ENCODE measurements at places on chromosomes 2 and 18.

DNA sequence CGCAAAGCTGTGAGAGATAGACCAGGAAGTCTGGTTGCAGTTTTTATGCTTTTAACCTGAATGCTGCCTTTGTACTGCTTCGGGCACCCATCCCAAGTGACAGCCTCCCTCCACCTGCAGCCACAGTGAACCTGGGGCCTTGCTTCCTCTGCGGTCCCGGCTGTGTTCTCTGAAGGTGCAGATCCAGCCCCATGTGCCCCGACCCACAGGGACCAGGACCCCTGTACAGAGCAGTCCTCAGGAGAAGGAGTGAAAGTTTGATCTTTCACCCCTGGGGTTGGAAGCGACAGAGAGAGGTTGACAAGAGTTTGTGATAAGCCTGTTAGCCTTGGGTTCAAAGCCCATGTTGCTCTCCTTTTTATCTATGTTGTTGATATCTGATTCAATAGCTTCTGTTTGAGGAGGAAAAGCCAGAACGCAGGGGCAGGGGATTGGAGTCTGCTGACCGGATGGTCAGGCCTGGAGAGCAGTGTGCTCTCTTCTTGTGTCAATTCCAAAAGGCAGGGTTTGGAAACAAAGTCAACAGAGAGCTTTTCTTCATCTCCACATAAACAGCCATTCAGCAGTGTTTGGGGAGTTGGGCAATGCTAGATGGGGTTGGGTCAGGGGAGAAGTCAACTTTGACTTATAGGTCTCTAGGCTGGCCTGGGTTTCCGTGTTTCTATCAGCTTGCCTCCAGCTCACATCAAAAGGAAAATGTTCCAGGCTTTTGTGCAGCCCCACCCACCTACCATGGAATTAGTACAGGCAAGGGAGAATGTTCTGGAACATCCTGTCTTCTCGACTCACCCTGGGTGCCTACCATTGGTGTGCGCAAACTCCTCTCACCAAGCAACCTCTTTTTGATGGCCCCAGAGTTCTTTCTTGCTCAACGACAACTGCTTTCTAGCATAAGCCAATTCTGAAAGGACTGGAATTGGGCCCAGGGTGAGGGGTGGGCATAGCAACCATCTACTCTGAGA is 214.9 kb downstream of the ALPK2 start:
- no peak for DNase-seq
- H3K36me3 ChIP-seq, result no peaks in the 10 kb centered on the region
- peaks cover 25% of the 10 kb centered on the region for H3K4me1 ChIP-seq
- H3K27me3 ChIP-seq, result no peaks in the 10 kb centered on the region

DNA sequence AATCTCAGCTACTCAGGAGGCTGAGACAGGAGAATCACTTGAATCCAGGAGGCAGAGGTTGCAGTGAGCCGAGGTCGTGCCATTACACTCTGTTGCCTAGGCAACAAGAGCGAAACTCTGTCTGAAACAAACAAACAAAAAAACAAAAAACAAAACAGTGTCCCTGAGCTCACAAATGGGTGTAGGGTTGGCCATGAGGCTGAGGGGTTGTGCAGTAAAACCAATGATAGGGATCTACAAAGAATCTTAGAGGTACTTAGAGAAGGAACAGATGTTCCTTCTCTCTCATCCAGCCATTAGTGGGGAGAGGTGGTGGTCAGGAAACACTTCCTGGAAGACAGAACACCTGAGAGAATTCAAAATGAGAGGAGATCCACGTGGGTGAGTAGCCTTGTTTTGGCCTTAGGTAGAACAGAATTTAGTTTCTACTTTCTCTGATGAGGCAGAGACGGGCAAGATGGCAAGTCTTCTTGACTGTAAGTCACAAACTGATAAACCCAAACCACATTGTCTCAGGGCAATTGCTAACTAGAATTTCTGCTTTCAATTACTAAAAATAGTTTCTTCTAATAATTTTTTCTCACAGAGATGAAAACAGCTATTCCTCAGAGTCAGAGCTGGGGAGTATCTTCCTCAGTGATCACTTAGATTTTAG is 61.5 kb upstream of the PPM1B start:
- DNase-seq, result no peak
- H3K4me3 ChIP-seq, result no peak overlapping the region
- H3K27ac ChIP-seq, result no peak overlapping the region
- no peaks in the 10 kb centered on the region for H3K36me3 ChIP-seq
- H3K27me3 ChIP-seq, result no peaks in the 10 kb centered on the region
- H3K4me1 ChIP-seq, result no peaks in the 10 kb centered on the region

GRCh38 chr18:55419947-55420664 is 167.9 kb downstream of the TCF4 start:
- peak overlapping the region; percentile 9 for H3K27ac ChIP-seq
- H3K4me3 ChIP-seq, result no peak overlapping the region
- peak; percentile 44 for DNase-seq
- peaks cover 20% of the 10 kb centered on the region for H3K4me1 ChIP-seq

DNA sequence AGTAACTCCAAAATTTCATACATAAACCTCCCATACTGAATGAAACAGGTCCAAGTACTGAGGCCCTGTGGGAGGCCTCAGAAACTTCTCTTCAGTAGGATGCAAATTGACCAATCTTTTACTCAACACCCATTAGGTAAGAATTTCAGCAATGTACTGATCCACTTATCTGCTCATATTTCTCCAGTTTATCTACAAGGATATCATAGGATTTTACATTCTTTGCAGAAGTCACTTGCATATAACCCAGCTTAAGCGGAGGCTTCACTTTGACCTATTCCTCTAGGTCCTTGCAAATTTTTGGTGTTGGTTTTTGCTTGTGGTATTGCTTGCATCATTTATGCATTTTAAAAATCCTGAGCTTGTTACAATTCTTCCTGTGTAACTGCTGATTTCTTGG is 28.8 kb upstream of the SLC3A1 start:
- H3K27ac ChIP-seq, result no peak overlapping the region
- no peak overlapping the region for H3K4me3 ChIP-seq
- DNase-seq, result no peak
- peaks cover 3% of the 10 kb centered on the region for H3K4me1 ChIP-seq
- H3K27me3 ChIP-seq, result no peaks in the 10 kb centered on the region
- H3K36me3 ChIP-seq, result no peaks in the 10 kb centered on the region

DNA sequence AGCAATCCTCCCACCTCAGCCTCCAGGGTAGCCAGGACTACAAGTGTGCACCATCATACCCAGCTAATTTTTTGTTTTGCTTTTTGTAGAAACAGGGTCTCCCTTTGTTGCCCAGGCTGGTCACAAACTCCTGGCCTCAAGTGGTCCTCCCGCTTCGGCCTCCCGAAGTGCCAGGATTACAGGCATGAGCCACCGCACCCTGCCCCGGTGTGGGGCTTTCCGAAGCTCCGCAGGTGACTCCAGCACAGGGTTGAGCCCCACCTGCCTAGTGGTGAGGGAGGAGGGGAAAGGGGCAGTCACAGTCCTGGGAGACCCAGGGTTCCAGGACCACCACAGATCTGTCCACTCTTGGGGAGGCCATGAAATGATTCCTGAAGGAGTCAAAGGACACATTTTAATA is 5.2 kb downstream of the PRLH start:
- H3K27ac ChIP-seq, result no peak overlapping the region
- DNase-seq, result no peak
- H3K27me3 ChIP-seq, result no peaks in the 10 kb centered on the region

DNA sequence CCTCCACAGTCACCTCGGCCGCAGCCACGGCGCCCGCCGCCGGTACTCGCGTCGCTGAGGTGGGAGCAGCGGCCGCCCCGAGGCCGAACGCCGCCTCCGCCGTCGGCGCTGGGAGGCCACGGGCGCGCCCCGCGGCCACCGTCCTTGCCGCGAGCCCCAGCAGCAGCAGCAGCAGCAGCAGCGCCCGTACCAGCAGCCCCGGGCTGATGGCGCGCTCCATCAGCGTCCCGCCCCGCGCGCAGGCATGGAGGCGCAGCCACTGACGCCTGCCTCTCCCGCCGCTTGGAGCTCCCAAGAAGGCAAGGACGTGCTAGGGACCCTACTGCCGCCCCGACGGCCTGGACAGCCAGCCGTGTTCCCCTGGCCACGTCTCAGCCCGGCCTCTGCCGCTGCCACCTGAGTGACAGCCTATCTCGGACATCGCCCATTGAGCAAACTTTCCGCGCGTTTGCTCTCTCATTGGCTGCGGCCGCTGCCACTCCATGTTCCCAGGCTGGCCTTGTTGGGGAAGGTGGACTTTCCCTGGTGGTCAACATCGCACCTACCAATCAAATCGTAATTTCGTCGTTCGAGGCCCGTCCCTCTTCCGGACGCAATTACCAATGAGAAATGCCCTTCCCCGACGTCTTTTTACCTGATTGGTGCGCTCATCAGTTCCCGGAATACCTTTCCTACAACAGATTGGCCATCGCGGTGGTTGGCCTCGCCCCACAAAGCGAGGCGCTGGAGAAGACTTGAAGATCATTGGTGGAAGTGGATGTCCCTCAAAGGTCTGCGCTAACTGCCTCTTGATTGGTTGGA is at the start of gene EIF2AK3:
EIF2AK3 (minus strand) TSS at position 410 of the 801 bp plus-strand sequence; CDS start at position 220, 190 bp downstream.
- no peaks in the 10 kb centered on the region for H3K27me3 ChIP-seq
- peaks cover 7% of the 10 kb centered on the region for H3K36me3 ChIP-seq
- peak; percentile 100 for DNase-seq
- H3K4me3 ChIP-seq, result peak within 1 kb of the TSS; percentile 88

- no peak overlapping the region for H3K27ac ChIP-seq
- DNase-seq, result no peak
- H3K4me3 ChIP-seq, result no peak overlapping the region
- no peaks in the 10 kb centered on the region for H3K36me3 ChIP-seq
- no peaks in the 10 kb centered on the region for H3K27me3 ChIP-seq
Measured at GRCh38 chr2:147368306-147368705, 476.5 kb upstream of the ACVR2A start.

GRCh38 chr18:55109818-55110414 is 150.7 kb upstream of the CCDC68 start:
- no peak overlapping the region for H3K4me3 ChIP-seq
- H3K4me1 ChIP-seq, result no peaks in the 10 kb centered on the region
- no peak overlapping the region for H3K27ac ChIP-seq
- H3K36me3 ChIP-seq, result no peaks in the 10 kb centered on the region

DNA sequence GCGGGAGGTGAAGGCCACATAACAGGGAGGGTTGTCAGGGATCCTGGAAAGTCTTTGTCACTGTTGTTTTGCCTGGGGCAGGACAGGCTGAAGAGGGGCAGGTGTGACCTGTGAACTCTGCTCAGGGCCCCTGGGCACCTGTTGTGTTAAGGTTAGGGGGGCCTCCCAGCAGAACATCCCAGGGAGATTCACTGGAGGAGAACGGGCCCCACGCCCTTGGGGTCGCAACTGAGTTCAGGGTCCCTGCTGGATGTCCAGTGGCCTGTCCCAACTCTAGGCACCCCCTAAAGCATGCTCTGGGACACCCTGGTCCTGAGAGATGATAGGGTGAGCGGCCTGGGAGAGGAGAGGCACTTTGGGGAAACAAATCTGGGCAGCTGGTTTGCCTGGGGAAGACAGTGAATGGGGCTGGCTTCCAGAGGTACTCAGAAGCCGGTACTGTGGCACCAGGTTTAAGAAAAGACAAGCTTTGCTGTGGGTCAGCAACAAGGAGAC is 22.9 kb downstream of the GPR35 start:
- peaks cover 84% of the 10 kb centered on the region for H3K27me3 ChIP-seq
- H3K4me1 ChIP-seq, result no peaks in the 10 kb centered on the region
- H3K4me3 ChIP-seq, result no peak overlapping the region
- no peaks in the 10 kb centered on the region for H3K36me3 ChIP-seq
- DNase-seq, result no peak
- no peak overlapping the region for H3K27ac ChIP-seq

DNA sequence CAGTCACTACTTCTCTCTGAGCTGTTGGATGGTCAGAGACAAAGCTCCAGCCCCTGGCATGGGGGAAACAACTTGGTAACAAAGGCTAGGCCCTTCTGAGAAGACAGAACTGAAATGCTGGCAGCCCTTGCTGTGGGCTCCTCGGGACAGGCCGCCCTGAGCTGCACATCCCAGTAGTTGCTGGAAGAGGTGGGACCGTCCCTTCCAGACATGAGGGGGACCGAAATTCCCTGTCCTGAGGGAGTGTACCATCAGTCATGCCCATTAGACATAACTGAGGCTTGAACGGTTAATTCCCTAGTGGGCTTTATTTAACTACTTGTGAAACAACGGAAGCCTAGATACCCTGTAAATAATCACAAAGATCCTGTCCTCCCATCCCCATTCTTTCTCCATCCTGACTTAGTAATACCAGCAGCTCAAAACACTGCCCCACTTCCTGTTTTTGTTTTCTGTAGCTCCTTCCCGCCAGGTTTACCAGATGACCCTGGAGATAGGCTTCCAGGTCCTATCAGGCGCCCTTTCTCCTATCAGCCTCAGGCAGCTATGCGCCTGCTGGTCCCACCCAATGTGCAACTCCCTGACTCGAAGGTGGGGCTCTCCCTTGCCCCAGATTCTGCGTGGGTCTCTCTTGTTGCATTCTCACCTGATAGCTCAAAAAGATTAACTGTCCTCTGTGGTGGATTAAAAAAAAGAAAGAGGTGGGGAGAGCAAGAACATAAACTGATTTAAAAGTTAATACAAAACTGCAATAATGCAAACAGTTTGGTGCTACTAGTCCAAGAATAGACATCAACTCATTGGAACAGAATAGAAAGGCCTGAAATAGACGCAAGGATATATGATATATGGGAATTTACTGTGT is 37.0 kb upstream of the NT5DC4 start:
- H3K4me3 ChIP-seq, result no peak overlapping the region
- no peak for DNase-seq
- peaks cover 38% of the 10 kb centered on the region for H3K4me1 ChIP-seq
- H3K27ac ChIP-seq, result no peak overlapping the region

Data from SJSA1 (cell line).